ENCODE measurements at places on chromosomes 6 and 20.

- DNase-seq = no peak
These were observed 602.3 kb downstream of the PTPRT start for GRCh38 chr20:42587427-42587826.

- no peak for DNase-seq
These were observed 326 bp downstream of the ZMYND8 start for GRCh38 chr20:47356220-47356525.

GRCh38 chr20:52261792-52262191 is 70.2 kb upstream of the ZFP64 start:
- DNase-seq = no peak

GRCh38 chr20:5354901-5355300 is 38.1 kb upstream of the PROKR2 start:
- no peak for DNase-seq

- no peak for DNase-seq
These were observed 3.3 kb downstream of the KCNS1 start for GRCh38 chr20:45097485-45098102.

DNA sequence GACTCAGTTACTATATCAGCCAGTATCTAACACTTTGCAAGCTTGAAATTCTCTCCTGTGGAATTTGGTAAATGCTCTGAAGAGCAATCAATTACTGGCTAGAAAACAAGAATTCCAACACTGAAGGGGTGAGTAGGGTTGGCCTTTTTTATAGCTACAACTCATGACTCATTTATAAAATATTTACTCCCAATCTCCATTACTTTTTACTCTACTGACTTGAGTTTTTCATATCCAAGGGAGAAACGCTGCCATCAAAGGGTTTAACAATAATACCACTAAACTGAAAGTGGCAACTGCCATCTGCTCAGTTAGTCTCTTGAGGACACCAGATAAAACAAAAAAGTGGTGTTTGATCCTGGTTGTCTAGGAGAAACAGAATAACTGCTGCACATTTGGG is 203.1 kb downstream of the UBE3D start:
- no peak for DNase-seq

Measured in AG09319 (cell line).